Effector memory CD8-positive, alpha-beta T cell (primary cell): ENCODE measurements at places on chromosomes 12 and 14.

DNA sequence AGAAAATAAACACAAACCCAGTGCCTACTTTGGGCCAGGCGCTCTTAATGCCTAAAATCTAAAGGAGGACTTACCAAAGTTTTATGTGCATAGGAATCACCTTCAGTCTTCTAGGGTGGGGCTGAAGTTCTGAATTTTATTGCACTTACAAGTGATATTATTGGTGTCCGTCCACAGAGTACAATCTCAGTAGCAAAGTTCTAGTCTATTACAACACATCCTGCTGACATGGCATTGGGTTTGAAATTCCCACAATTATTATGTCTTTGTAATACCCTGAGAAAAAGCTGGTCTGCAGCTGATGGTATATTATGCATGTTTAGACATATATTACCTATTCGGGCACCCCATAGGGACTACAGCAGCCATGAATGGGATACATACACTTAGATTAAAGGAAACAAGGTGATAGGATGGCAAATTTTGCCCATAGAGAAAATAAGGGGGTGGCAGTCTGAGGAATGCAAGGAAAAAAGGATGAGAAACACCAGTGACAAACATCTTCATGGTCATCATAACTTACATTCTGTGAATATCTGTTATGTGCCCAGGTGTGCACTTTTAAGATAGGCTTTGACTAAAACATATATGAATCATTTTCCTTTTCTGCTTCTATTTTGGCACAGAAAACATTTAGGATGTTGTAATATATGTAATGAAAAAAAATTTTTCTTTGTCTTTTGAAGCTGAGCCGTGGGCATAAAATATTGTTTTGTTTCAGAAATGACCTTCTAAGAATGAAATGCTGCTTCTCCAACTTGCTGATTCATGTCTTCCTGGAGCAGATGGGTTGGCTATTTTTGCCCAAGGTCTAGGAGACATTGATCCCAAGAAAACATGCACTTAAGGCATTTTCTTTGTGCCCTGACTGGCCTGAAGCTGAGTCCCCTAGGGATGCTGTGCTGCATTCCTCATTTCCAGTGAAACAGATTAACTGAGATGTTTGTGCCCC, 27.2 kb upstream of the ALG10 start:
- no peak for DNase-seq

GRCh38 chr14:68571114-68571591, 221.7 kb downstream of the ZFP36L1 start:
- no peak for DNase-seq

DNA sequence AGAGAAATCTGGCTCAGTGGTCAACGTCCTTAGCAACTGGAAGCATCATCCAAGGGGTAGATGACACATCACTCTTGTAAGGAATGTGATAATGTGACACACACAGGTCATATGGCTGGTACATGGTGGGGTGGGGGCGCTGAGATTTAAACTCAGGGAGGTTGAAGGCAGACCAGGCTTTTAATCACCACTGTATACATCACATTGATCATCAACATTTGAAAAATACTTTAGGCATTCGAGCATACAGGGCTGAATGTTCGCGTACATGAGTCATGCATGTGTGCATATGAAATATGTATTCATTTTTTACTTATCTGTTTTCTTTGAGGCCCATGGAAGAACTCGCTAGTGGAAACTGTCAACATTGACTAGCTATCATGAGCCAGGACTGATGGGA, 976.4 kb downstream of the VRK1 start:
- no peak for DNase-seq

DNA sequence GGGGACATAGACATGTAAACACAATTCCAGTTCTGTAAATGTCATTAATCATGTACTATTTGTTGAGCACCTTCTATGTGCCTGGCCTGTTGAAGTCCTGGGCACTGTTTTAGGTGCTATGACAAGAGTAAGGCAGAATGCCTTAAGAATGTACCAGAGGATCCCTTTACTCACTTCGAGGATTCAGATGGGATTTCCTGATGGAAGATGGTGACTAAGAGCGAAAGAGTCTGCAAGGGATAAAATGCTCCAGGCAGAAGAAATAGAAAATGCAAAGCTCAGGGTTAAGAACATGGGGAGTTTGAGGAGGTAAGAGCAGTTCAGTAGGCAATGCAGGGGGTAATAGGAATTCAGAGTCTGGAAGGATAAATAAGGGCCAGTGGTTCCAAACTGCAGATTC, 671.3 kb upstream of the TBX3 start:
- DNase-seq = no peak

DNA sequence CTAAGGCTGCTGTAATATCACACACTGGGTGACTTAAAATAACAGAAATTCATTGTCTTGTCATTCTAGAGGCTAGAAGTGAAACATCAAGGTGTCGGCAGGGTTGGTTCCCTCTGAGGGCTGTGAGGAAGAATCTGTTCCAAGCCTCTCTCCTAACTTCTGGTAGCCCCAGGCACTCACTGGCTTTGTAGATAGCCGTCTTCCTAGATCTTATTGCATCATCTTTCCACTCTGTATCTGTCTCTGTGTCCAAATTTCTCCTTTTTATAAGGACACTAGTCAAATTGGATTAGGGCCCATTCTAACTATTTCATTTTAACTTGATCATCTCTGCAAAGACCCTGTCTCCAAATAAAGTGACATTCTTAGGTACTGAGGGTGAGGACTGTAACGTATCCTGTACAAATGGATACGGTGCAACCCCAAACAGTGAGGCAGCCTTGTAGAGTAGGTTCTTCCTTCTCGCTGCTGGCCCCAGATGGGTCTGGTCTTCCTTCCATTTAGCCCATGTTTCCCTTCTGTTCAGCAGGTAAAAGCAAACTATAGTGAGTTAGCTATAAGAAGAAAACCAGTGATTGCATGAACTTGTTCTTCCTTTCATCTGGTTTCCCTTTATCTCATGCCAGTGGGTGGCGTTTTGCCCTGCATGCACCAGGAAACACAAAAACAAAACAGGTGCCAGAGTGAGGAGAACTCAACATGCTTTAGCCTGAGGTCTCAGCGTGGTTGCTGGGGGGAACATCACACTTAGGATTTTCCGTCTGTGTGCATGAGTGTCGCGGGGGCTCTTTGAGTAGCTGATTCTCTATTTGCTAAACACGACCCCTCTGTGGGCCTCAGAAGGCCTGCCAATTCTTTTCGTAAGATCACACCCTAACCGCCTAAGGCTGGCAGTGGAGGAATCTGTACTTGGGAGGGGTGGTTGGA, 19.5 kb downstream of the TTC9 start:
- DNase-seq = no peak

- DNase-seq = no peak
Observed at GRCh38 chr12:46659824-46660223, 166.0 kb downstream of the SLC38A4 start.

GRCh38 chr14:75220156-75220555, 43.7 kb upstream of the TMED10 start:
- DNase-seq = no peak

- no peak for DNase-seq
Observed at GRCh38 chr12:74722709-74723108, 185.1 kb downstream of the ATXN7L3B start.

GRCh38 chr14:101227611-101228594, 324.4 kb upstream of the RTL1 start:
- no peak for DNase-seq

DNA sequence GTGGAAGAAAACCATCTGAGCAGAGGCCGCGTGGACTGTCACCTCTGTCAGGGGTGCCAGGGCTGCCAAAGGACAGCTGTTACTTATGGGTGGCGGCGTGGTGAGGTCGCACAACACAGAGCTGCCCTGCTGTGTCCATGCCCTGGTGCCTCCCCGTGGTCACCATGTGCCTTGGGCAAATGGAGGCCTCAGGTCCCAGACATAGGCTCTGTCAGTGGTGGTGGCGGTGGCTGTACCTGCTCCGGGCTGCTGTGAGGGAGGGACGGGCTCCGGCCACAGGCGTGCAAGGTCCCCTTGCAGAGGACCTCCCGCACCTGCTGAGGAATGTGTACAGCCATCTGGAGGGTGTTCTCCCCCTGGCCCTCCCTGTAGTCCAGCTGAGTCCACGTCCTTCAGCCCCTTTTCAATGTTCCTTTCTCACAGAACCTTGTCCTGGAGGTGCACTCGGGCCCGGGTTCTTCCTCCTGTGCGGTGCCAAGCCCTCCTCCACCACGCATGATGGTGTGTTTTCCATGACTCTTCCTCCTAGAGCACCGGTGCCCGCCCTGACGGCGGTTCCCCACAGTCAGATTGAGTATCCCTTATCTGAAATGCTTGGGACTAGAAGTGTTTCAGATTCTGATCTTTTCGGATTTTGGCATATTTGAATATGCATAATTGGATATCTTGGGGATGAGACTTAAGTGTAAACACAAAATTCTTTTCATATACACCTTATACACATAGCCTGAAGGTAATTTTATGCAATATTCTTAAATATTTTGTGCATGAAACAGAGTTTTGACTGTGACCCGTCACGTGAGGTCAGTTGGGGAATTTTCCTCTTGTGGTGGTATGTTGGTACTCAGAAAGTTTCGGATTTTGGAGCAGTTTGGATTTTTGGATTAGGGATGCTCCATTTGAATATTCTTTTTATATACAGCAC, 49.8 kb downstream of the TRAF3 start:
- DNase-seq = no peak

DNA sequence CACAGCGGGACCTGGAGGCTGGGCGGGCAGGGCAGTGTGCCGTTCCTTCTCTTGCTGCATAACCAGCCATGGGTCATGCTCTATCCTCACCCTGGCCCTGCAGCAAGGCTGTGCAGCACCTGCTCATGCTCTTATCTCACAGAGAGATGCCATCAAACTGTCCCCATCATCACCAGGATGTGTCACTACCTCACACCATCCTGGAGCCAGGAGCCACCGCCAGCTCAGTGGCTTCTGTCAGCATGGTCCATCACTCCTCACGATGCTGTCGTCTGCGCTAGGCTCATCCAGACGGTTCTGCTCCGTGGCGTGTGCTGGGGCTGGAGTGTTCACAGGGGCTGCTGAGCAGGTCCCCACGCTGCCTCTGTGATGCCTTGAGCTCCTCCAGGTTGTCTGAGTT, 77.2 kb upstream of the DYNC1H1 start:
- DNase-seq = no peak

GRCh38 chr12:56687223-56688128, 608 bp downstream of the PTGES3 start:
- peak; percentile 57 for DNase-seq

GRCh38 chr12:126651133-126651532, 1585.9 kb downstream of the AACS start:
- no peak for DNase-seq

- DNase-seq = no peak
Observed at GRCh38 chr12:51238037-51238509, 553 bp upstream of the DAZAP2 start.

DNA sequence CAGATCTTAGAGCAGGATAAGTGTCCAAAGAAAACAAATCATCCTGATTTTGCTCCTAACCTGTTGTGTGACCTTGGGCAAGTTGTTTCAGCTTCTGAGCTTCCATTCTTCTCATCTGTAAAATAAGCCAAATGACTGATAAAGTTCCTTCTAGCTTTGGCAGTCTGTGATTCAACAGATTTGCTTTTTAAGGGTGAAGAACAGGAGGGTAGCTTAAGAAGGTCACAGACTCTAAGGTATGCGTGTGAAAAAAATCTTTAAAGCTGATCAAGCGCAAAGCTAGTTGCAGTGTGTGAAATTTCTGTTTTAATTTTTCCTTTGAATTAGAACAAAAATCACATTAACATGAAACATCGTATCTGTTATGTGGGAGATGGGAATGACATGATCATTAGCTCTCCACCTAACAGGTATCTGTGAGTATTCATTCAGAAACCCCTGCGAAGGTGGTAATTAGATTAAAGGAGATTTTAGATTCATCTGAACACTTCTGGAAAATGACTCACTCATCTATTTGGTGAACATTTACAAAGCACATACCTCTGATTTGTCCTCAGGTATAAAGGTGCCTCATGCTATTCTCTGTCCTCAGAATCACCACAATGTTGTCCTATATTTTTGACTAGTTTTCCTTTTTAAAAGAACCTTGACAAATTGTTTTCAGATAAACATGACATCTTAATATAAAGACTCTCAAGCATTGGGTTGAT, 131.9 kb upstream of the CPM start:
- DNase-seq = no peak

DNA sequence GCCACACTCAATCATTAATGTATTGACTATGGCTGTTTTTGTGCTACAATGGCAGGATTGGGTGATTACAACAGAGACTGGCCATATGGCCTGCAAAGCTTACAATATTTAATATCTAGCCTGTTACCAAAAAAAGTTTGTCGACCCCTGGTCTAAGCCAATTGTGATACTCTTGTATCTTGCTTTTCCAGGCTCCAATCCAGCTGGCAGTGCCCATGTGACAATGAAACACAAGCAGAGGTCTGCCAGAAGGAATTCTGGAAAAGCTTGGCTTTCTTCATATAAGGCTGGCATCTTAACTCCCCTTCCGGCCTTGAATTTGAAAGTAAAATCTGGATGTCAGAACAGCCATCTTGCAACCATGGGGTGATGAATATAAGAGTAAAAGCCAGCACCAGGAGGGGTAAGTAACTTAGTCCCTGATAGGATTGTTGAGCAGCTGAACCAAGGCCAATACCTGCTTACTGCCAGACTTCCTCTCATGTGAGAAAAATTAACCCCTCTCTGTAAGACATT, 458.7 kb downstream of the TMTC2 start:
- DNase-seq = no peak

GRCh38 chr12:103105971-103106597, 148.6 kb downstream of the ASCL1 start:
- DNase-seq = no peak

DNA sequence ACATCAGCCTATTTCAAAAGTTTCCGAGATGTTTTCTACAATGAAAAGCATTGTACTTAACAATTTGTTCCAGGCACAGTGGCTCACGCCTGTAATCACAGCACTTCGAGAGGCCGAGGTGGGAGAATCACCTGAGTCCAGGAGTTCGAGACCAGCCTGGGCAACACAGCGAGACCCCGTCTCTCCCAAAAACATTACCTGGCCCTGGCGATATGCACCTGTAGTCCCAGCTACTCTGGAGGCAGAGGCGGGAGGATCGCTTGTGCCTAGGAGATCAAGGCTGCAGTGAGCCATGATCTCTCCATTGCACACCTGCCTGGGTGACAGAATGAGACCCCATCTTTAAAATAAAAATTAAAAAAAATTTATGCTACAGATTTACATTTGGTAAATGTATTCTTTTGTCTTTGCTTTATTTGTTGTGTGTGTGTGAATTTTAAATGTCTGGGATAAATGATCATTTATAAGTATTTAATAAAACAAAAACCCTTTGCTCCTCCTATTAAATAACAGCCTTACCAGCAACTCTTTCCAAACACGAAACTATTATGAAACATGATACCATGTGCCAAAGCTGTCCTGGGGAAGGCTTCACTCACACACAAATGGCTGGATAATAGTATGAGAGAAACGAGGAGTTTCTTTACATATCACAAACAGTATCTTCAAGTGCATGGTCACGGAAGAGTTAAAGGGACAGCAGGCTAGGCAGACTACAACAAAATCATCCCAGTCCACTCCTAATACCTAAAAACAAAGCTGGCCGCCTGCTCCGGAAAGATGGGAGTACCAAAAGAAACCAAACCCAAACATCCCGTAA, 1.1 kb downstream of the ATXN3 start:
- DNase-seq = no peak
